ELF-1 (cell line): ENCODE measurements at places on chromosomes 11 and 22.
A peak's percentile ranks its signal among the peaks of the same experiment; 100 is the strongest.

GRCh38 chr11:129251067-129251466, 58.9 kb upstream of the ARHGAP32 start:
- no peak for DNase-seq

- no peak for DNase-seq
Measured at GRCh38 chr11:111739299-111739698, 26.9 kb downstream of the PPP2R1B start.

DNA sequence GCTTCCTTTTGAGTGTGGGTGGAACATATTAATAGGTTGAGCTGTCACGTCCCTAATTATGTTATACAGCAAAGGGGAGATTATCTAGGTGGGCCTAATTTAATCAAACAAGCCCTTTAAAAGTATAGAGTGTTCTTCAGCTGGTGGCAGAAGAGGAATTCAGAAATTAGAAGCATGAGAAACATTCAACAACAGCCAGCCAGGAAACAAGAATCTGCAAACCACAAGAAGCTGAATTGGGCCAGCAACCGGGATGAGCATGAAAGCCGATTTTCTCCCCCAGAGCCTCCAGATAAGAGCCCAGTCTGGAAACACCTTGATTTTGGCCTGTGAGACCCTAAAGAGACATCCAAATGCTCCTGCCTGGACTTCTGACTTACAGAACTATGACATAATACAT, 105.8 kb upstream of the LDLRAD3 start:
- DNase-seq = no peak

DNA sequence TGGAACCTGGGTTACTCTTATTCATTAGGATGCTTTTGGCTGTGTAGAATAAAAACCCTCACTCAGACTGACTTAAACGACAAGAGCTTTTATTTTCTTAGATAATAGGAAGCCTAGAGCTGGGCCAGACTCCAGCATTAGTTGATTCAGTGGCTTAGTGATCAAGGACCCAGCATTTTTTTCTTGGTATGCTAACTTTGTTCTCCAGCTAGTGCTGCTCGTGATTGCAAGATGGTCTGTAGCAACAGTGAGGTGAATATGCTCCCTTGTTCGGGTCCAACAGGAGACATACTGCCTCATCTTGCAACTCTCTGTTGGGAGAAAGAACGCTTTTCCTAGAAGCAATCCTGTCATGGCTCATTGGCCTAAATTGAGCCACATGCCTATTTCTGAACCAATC, 33.4 kb downstream of the INSC start:
- no peak for DNase-seq

- peak; percentile 38 for DNase-seq
Measured at GRCh38 chr11:126355926-126356897, 726 bp downstream of the ST3GAL4 start.

DNA sequence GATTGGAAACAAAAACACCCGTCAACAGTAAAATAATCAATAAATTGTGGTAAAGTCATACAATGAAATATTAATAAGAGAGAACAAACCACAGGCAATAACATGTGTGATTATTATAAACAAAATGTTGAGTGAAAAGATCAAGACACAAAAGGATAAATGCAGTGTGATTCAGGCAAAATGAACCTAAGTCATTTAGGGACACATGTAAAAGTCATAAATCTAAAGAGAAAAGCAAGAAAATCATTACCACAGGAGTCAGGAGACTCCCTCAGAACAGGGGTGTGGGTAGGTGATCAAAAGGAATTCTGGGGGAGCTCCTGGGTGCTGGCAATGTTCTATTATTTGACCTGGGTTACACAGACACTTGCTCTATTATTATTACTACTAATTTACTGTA, 47.9 kb upstream of the PPP2R1B start:
- DNase-seq = no peak

GRCh38 chr11:118161786-118162185, 9.2 kb upstream of the SCN4B start:
- DNase-seq = no peak

GRCh38 chr22:41909310-41910049, 5.4 kb downstream of the SHISA8 start:
- peak; percentile 67 for DNase-seq

DNA sequence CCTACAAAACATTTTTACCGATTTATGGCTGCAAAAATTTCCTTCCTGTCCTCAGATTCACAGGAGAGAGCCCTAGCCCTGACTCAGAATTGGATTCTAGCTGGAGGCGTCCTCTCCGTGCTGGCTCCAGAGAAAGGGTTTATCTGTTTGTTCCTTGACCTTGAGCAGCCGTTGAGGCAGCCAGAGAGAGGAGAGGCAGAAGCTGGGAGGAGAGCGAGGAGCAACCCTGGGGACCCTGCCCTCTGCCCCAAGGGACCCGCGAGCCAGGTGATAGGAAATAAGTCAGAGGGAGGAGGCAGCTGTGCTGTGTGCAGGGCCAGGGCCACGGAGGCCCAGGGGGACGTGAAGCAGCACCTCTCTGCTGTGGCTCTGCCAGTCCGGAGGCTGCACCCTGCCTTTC, 75.6 kb downstream of the IGLL1 start:
- DNase-seq = no peak

- no peak for DNase-seq
Measured at GRCh38 chr11:14641801-14642200, 1.8 kb upstream of the PDE3B start.

- DNase-seq = peak; percentile 13
Measured at GRCh38 chr11:7603031-7603781, 70.1 kb downstream of the CYB5R2 start.

GRCh38 chr22:25896098-25896497, 154.1 kb downstream of the MYO18B start:
- no peak for DNase-seq

DNA sequence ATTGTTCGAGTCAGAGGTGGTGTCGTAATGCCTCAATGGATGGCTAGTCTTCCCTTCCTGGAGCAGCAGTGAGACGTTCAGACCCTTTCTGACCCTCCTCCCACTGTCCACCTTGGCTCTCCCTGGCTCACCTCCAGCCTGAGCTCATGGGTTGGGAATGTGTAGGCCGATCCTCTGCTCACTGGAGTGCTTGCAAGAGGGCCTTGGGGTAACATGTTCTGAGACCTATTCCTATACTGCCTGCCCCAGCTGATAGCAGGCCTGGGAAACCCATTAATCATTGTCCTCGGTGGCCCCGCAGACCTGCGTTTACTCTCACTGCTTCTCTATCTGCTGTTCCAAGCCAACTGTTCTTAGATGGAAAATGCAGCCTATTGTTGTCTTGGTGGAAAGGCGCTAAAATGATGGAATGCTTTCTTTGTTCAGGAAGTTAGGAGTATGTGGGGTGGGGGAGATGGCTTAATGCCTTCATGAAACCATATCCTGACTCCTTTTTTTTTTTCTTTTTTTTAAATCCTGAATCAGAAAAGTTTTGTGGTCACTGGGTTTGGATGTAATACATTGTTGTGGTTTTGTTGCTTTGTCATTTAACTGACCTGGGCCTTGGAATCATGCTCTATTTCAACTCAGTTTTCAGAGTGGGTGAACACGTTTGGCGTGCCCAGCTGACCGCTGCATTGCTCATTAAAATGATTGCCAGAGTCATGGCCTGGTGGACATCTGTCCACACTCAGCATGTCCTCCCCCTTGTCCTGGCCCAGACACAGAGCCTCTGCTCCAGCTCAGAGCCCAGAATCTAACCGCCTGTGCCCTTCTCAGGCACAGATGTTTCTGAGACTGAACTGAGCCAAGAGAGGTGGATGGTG, 72.5 kb downstream of the MICAL2 start:
- DNase-seq = peak; percentile 84

DNA sequence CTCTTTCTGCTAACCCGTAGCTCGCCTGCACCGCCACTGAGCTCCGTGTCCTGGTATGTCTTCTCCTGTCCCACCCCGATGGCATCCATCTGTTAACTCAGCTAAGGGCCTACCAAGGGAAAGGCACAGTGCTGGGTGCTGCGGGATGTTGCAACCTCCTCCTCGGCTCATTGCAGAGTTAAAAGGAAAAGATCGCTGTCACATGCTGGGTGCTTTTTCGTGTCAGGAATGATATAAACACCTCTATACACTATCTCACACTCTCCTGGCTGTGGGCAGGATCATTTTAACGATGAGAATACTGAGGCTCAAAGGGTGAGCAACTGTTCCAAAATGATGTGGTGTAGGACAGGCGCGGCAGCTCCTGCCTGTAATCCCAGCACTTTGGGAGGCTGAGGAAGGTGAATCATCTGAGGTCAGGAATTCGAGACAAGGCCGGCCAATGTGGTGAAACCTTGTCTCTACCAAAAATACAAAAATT, 10.1 kb downstream of the TXN2 start:
- no peak for DNase-seq
